ENCODE measurements at places on chromosomes 6 and 20. TPM values are rescaled to one million over a fixed set of nuclear protein-coding genes. Genes with fewer than 3 reads are reported as not detected.

- peak; percentile 94 for DNase-seq
Observed at GRCh38 chr20:36835453-36836198, 40.3 kb upstream of the TLDC2 start.

DNA sequence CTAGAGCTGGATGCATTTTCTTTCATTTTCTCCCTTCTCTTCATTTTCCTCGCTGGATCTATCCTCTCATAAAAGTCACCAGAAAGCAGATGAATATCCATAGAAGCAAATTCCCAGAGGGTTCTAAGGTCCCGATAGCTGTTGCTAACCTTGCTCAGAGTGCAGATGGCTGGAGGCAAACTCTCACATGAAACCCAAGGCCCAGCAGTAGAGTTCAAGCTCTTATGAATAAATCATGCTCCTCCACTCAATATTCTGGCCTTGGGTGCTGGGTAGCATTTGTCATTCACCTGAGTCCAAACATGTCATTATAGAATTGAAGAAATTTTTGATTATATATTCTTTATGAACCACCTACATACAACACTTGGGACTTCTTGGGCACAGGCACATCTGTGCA is 539.7 kb upstream of the MARCKS start:
- DNase-seq, result no peak

- DNase-seq, result no peak
Observed at GRCh38 chr20:40963505-40963845, 65.1 kb upstream of the TOP1 start.

DNA sequence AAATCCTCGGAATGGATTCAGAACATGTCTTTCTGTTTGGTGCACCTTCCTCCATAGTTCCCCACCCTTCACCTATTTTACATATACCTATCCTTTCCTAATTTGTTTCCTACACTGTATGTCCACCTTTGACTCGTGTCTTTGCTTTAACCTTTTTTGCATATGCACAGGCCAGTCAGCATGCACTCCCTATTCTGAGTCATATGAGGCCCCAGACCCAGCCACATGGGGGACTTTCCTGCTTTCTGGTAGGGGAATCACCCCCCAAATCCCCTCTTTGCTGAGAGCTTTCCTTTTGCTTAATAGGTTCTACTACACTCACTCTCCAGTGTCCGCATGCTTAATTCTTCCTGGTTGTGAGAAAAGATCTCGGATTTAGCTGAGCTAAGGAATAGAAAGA is 393.8 kb upstream of the IMPG1 start:
- no peak for DNase-seq

BFSP1 gene
- total RNA-seq, result 2.4 TPM

CCR6 gene
- total RNA-seq, result 0.83 TPM

DNA sequence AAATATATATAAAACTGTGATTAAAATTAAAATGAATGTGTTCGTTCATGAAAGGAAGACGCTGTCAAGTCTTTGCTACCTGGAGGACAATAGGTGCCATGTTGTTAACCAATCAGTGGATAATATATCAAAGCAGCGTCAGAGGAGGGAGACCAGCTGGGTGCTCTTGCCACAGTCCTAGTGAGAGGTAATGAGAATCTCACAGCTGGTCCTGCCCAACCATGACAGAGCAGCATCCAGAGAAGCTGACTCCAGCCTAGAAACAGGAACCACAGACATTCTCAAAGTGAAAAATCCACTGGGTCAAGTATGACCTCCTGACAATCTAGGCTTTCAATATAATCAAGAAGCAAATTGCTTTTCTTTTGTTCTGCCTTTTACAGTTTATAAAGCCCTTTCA is 94.5 kb upstream of the LRFN2 start:
- no peak for DNase-seq

DNA sequence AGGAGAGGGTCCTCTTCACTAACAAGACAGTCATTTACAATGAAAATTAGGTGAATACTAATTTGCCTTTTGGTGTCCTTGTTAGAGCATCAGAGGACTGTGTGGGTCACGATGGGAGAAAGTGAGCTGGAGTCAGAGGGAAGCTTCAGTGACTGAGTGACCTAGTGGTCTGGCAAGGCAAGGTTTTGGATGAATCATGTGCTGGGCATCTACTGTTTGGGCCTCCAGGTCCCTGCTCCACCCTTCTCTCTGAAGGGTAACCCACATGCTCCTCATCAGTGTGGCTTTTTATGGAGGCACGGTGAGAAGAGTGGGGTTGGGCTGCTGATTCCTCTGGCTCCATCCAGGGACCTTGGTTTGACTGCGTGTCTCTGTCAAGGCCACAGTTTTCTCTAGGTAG is 60.5 kb upstream of the EXOC2 start:
- no peak for DNase-seq

DNA sequence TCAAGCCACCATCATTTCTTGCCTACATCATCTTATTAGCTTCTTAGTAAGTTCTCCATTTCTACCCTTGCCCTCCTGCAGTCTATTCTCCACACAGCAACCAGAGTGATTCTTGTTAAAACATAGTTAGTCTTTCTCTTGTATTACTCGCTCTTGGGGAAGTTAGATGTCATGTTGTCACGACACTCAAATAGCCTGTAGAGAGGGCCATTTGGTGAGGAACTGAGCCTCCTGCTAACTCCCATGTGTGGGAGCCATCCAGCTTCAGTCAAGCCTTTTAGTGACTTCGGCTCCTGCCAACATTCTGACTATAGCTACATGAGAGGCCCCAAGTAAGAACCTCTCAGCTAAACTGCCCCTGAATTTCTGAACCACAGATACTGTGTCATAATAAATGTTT is 395.4 kb downstream of the CDC5L start:
- no peak for DNase-seq

RCAN2 gene
- 9.0 TPM for total RNA-seq

SLC32A1 gene
- total RNA-seq, result not detected

DNA sequence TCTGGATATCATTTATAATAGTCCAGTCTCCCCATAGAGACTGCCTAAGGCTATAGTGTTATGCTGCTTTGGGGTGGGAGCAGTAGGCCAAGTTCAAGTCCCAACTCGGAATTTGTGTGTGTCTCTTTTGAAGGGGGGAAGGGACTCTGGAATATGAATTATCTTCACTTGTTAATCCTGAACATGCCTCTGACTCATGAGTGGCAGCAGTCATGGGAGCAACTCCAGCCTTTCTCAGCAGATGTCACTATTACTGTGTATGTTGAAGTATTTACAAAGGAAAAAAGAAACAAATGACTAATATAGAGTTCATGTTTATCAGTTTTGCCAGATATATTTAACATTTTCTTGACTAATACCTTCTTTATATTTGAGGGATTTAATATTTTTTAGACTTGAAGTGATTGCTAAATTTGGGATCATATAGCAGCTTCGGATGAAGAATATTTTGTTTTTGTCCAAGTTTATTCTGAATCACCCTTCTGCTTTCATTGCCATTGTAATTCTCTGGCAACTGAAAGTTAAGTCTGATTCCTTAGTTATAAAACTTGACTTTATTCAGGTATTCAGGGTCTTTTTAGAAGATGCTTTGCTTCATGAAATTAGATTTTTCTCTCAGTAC is 23.4 kb downstream of the FAM217A start:
- DNase-seq, result no peak

GRCh38 chr20:43046966-43047365 is 142.7 kb downstream of the PTPRT start:
- DNase-seq, result no peak

DNA sequence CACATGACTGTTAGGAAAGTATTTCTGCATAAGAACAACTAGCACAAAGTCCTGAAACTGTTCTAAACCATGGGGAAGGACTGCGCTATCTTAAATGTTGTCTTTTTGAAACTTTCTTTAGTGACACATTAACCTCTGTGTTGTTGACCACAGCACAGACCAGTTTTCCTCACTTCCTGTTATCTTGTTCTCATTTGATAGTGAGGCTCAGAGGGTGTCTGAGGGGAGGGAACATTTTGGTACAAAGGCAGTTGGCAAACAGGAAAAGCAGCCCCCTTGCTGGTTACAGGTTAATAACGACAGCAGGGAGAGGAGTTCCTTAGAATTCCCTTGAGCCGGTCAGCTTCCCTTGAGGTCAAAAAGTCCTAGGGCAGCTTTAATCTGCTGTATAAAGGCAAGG is 143.5 kb upstream of the BMP2 start:
- no peak for DNase-seq

- no peak for DNase-seq
Observed at GRCh38 chr20:32960222-32960518, 44.1 kb downstream of the SUN5 start.

EPPIN gene
- 0.38 TPM for total RNA-seq

DNA sequence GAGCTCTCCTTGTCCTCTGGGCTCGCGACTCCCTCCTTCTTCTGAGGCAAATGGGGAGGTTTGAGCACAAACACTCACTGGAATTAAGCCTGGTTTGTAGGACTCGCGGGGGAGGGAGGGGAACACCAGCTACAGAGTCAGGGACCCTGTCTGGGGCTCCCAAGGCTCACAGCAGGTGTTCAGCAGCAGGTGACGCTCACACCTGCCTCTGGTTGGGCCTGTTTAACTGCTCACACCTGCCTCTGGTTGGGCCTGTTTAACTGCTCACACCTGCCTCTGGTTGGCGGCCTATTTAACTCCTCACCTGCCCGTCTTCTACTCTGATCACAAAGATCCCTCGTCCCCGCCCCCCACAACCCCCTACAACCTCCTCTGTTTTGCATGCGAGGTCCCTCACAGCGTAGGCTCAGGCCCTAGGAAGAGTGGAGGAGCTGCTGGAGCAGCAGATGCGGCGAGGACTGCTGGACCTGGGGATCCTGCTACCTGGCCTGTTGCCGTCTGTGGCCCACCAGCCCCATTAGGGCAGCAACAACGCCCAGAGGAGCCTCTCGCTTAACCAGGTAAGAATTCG is 181.9 kb downstream of the ERMARD start:
- no peak for DNase-seq

TSPO2 gene
- not detected for total RNA-seq

DNA sequence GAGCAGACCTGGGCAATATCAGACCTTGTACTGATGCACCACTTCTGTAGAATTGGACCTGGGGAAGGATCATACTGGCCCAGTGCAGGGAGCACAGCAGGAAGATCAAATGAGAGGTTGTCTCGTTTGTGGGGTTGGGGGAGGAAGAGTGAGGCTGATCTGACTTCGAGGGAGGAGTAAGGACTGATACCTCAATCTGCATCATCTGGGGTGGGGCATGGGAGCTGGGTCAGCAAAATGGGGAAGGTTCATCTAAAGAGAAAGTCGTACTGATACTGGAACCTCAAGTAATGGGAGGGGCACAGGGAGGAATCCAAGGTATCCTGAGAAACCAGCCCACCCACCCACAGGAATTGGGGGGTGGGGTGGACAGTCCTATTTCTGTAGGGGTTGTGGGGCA is 3.7 kb downstream of the RNF39 start:
- DNase-seq, result no peak

RNF144B gene
- 109 TPM for total RNA-seq

DNA sequence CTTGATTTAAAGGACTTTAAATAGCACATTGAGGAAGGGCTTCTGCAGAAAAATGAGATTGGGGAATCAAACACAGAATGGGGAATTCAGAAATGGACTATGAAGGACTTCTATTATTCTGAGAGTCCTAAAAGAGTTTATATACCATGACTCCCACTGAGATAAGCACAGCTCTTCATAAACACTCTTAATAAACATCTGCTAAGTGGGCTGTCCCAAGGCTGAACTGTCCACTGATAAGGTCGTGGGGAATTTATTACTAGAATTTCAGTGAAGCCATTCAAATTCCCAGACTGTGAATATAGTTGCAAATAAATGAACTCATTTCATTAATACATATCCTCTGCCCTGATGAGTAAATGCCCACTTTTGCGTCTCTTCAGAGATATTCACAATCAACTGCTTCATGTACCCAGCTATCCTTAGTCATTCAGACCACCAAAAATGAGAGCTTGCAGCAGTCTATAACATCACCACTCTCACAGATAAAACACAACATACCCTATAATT is 468.2 kb upstream of the RUNX2 start:
- no peak for DNase-seq

- DNase-seq, result no peak
Observed at GRCh38 chr20:36304786-36305495, 1.2 kb upstream of the DLGAP4 start.

DNA sequence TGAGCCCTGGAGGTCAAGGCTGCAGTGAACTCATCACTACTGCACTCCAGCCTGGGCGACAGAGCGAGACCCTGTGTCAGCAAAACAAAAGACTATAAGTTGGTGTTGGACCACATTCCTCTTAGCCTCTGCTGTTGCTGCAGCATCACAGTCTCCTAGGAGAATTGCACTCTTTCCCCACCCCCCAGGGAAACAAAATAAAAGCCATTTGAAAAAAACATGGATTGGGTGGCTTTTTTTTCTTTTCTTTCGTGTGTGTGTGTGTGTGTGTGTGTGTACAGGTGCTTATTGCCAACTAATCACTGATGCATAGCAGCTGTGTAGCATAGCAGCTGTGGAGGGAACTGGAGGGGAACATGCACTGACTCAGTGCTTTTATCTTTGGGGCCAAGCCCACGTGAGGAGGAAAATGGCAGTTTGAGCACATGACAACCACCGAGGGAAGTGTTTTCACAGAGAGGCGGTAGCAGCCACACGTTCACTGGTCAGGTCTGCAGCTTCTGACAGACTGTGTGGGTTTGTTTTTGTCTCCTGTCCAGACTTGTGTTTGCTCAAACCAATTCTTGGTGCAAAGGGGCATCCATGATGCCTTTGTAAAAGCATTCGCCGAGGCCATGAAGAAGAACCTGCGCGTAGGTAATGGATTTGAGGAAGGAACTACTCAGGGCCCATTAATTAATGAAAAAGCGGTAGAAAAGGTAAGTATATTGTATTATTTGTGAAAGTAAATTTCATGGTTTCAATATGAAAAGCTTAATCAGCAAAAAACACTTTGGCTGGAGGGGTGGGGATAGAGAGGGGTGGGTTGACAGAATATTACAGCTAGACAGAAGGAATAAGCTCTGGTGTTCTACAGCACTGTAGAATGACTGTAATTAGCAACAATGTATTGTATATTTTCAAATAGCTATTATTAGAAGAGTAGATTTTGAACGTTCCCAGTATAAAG is 27.7 kb downstream of the ALDH5A1 start:
- DNase-seq, result no peak

DNA sequence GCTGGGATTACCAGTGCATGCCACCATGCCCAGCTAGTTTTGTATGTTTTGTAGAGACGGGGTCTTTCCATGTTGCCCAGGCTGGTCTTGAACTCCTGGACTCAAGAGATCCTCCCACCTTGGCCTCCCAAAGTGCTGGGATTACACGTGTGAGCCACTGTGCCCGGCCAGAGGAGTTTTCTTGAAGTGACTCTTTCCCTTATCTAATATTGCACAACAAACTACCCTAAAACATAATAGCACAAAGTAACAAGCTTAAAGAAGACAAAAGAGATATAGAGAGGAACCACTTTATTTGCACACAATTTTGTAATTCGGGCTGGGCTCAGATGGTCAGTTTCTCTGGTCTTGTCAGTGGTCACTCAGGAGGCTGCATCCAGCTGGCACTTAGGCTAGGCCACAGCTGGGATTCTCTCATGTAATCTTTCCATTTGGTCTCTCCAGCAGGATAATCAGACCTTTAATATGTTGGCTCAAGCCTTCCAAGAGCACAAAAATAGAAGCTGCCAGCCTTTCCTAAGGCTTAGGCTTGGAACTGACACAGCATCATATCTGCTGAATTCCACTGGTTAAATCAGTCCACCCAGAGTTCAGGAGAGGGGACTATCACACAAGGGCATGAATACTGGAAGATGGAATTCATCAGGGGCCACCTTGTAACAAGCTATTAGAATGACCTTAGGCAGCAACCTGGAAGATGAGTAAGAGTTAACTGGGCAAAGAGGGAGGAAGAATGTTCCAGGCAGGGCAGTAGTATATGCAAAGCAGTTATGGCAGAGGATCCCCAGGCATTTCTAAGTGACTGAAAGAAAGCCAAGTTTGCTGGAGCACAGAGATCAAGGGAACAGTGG is 56.7 kb upstream of the PNRC1 start:
- DNase-seq, result no peak

ZNF311 gene
- total RNA-seq, result 1.6 TPM
